ENCODE measurements at places on chromosomes 13 and 19. TPM values are rescaled to one million over a fixed set of nuclear protein-coding genes. Genes with fewer than 3 reads are reported as not detected.

The SERPINE3 gene
- not detected for total RNA-seq

The PRR36 gene
- total RNA-seq, result 21.8 TPM

The TJP3 gene
- total RNA-seq, result not detected

The ATP4B gene
- not detected for total RNA-seq

The N4BP2L1 gene
- 1.6 TPM for total RNA-seq

All from neural crest cell (in vitro differentiated cells).